ENCODE measurements at places on chromosomes 1 and 21.
A peak's percentile ranks its signal among the peaks of the same experiment; 100 is the strongest.

- DNase-seq: peak; percentile 53
Observed at GRCh38 chr1:112716133-112716720, 1.1 kb upstream of the PPM1J start.

DNA sequence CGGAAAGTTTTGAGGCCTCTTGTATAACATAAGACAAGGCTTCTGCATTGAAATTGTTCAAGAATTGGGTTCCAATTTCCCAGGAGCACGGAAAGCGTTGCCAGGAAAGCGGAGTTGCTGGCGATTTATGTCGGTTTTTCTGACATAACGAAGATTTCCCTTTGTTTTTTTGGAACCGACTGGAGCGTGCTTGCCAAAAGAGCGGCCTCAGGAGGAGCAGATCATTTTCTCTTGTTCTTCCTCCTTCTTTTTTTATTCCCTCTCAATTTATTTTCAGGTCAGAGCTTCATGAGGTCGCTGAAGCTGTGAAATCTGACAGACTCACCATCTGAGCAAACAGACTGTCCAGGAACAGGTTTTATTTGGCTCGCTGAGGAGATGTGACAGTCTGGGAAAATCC lies 275.5 kb downstream of the CAMTA1 start:
- no peak for DNase-seq

GRCh38 chr1:72896256-72896655 lies 613.9 kb upstream of the NEGR1 start:
- no peak for DNase-seq

DNA sequence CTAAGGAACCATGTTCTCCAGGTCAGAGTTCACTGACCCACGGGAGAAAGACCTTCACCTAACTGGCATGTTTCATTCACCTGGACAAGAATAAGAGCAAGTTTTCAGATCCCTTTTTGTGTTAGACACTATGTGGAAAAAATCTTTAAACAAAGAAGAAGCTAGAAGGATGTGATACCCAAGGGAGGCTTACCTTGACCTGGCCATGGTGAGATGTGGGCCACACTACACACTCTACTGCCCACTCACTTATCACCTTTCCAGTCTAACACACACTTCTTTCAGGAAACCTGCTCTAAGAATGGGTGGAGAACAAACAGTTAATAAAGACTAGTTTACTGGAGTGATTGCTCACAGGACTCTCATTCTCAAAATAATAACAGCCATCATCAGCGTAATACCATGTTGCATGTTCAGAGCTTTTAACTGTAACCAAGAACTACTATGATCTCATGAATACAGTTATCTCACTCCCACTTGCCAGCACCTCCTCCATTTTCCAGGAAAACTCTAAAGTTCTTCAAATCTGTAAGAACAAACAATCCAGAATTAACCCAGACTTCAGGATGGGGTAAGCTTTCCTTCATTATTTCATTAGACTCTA lies 1.4 kb downstream of the RGS8 start:
- DNase-seq: no peak

- no peak for DNase-seq
Observed at GRCh38 chr1:51518586-51519047, 449 bp downstream of the EPS15 start.

DNA sequence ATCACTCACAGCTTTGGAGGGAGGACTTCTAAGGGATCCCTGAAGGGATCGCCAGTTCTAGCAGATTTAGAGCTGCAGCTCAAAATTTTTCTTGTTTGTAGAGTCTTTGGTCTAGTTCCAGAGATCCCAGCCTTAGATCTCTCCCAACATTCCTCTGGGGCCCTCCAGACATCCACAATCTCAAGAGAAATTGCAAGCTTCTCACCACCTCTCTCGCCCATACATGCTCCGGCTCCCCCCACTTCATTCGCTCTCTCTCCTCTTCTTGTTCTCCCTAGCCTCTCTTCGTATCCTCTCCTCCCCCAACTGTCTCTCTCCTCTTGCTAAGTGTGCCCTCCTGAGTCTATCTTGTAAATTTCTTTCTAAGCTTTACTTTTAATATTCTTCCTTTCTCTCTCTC lies 15.1 kb upstream of the TUT4 start:
- no peak for DNase-seq

- DNase-seq: no peak
Observed at GRCh38 chr1:85118751-85119150, 70.5 kb upstream of the MCOLN3 start.

DNA sequence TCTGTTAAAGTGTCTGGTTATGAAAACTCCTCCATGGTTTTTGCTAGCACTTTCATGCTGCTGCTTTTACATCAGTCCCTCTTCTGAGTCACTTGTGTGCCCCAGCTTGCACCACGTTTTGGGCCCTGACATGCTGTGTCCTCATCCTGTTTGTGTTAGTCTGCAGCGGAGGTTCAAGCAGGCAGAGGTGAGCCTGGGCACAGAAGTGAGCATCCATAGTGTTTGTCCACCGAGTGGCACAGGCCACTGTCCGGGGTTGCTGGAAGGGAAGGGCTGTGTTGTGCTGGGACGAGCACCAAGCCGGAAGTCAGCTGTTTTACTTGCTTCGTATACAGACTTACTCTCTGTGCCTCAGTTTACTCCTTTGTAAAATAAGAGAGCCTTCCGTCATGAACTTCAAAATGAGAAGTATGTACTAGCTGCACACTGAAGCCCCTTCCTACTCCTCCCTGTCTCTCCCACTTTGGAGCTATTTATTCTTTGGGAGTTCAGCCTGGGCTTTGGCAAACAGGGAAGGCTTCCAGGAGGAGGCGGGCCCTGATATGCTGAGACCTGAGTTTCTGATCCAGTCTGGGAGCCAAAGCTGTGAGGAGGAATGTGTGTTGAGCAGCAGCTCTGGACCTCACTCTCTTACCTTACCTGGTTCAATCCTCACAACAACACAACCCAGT lies 10.7 kb upstream of the LAPTM5 start:
- DNase-seq: no peak

DNA sequence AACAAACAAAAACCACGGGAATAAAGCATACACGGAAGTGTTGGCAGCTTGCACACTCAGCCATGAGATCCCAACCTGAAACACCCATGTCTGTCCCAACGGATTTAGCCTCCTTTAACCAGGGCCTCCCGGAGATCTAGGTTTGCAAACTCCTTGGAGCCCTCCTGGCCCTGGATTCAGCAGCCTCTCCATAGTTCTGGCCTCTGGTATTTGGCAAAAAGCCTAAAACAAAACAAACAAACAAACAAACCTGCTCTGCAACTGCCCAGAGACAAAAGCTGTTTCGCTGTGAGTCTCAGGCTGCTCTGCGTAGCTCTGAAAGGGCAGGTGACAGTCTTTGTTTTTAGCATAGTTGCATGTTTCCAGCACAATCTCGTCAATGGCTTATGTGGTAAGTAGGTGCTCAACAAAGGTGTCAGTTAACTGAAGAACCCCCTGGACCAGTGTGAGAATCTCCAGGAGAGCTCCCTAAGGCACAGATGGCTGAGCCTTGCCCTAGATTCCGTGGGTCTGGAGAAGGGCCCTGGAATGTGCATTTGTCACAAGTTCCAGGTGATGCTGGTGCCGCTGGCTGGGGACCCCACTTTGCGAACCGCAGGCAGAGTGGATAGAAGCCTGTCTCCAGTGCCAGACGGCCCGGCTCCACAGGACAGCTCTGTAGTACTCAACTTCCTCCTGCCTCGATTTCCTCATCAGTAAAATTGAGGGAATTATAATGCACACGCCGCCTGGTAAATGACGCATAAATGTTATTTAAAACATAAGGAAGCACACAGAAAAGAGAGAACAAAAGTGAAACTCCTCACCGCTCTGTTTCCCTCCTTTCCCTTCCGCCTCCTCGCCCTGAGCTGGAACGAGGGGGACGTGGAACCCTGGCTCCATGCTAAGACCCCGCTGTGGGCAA lies 86.2 kb downstream of the RIPK4 start:
- no peak for DNase-seq

DNA sequence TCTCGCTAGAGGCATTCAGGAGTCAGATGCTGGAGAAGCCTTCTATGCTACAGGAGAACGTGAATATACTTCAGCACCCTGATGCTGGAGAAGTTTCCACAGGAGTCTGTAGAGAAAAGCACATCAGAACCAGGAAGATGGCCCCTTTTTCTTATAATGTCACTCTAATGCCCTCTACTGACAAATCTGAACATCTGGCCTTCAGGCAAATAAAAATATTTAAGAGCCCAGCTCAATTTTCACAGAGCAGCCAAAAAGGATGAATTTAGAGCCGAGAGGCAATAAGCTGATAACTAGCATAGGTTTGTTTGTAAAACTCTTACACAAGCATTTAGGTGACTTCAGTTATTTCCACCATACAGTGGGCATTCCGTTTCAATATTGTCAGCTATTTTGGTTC lies 3.8 kb upstream of the RRP15 start:
- no peak for DNase-seq

GRCh38 chr1:143625886-143626285 lies 345.9 kb downstream of the FAM72C start:
- no peak for DNase-seq

- DNase-seq: no peak
Observed at GRCh38 chr21:45277101-45278045, 10.3 kb downstream of the POFUT2 start.

GRCh38 chr1:184843732-184844495 lies 89.3 kb upstream of the EDEM3 start:
- peak; percentile 42 for DNase-seq

- DNase-seq: no peak
Observed at GRCh38 chr1:161085165-161085564, 4.2 kb downstream of the NECTIN4 start.

- no peak for DNase-seq
Observed at GRCh38 chr1:91864017-91864700, 21.8 kb downstream of the TGFBR3 start.

DNA sequence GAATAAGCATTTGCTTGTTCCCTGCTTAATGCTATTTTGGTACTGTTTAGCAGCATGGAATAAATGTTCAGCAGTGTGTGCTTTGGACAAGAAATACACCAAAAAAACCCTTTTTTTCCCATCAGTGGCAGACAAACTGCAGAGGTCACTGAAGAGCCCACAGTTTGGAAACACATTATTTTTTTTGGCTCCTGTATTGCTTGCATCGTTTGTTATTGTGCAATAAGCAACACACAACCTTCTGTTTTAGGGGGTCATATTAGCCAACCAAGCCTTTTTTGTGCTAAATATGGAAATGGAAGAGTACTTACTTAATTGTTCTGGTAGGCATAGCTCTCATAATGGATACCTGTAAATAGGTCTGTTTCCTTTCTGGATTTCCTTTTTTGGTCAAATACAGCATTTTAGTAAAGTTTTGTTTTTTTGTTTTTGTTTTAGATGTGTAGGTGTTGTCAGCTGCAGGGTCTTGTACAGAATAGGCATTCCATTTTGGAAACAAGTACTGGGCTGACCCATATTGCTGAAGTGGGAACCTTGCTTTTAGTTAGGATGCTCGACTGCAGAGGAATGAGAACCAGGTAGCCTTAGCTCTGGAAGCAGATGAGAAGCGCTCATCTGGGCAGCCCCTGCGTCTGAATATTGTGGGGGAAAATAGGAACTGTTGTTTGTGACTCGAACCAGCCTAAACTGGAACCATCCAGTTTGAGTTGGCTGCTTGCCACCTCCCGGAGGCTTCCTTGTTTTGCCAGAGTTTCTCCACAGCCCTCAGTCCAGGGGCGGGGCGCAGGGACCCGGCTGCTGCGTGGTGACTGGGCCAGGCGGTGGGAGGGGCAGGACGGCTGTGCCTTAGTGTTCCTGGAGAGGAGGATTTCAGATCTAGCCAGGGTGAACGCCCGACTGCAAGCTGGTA lies 38.4 kb downstream of the SPEN start:
- peak; percentile 2 for DNase-seq

DNA sequence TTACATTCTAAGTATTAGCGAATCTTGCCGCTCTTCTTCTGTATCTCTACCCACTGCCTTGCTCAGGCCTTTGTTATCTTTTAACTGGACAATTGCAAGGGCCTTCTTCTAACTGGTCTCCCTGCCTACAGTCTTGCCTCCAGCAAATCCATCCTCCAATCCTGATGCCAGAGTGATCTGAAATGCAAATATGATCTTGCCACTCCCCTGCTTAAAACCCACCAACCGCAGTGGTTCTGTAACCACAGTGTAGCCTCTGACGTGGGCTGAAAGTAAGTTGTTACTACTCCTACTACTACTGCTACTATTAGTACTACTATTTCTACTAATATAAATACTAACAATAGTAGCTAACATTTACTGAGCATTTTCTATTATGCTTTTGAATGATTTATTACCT lies 12.4 kb downstream of the MOV10 start:
- DNase-seq: no peak

DNA sequence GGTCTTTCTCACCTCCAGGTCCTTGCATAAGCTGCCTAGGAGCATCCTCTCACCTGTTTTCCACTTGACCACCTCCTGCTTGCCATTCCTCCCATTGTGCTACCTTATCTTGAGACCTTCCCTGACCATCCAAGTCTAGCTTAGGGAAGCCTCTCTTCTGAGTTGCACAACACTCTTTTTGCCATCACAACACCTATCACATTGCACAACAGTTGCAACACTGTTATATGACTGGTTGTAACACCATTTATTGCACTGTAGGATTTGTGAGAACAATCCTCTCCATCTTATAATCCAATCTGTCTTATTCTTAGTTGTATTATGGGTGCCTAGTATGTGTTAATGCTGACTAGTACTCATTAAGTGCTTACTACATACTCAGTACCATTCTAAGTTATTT lies 488.7 kb downstream of the OMA1 start:
- no peak for DNase-seq

- DNase-seq: no peak
Observed at GRCh38 chr1:29462096-29462495, 225.8 kb downstream of the PTPRU start.

DNA sequence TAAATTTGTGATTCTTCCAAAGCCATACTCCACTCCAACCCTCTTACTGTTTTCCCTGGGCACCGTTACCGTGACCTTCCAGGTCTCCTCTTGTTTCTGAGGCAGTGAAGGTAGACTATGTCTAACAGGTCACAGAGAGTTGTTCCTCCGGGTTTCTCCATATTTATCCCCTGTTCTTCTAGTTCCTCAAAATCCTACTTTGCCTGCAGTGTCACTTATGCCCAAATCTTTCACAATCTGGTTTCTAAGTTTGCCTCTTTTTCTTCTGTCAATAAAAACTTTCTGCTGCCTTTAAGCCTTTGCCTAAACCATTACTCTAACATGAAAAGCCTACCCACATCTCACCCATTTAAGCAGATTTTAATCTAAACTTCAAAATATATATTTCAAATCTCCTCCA lies 87.7 kb downstream of the C4BPA start:
- no peak for DNase-seq

GRCh38 chr1:216216305-216216704 lies 206.9 kb downstream of the USH2A start:
- DNase-seq: no peak

- no peak for DNase-seq
Observed at GRCh38 chr1:192903142-192903541, 94.3 kb downstream of the RGS2 start.

DNA sequence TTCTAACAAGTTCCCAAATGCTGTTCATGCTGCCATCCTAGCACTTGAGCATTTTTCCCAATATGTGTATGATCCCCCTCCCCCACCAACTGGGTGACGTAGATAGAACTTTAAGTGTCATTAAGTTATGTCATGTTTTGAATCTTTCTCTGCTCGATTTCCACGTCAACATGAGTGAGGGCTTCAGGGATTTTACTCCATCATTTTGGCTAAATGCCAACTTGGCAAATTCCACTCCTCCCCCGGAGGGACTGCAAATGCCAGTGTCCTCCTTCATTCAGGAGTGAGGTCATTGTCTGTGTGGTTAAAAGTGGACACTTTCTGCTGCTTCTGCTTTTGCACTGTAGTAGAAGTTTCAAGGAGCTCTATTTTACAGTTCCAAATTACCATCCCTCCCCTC lies 201.7 kb downstream of the FGGY start:
- no peak for DNase-seq
